ENCODE measurements at places on chromosomes 4 and X.

DNA sequence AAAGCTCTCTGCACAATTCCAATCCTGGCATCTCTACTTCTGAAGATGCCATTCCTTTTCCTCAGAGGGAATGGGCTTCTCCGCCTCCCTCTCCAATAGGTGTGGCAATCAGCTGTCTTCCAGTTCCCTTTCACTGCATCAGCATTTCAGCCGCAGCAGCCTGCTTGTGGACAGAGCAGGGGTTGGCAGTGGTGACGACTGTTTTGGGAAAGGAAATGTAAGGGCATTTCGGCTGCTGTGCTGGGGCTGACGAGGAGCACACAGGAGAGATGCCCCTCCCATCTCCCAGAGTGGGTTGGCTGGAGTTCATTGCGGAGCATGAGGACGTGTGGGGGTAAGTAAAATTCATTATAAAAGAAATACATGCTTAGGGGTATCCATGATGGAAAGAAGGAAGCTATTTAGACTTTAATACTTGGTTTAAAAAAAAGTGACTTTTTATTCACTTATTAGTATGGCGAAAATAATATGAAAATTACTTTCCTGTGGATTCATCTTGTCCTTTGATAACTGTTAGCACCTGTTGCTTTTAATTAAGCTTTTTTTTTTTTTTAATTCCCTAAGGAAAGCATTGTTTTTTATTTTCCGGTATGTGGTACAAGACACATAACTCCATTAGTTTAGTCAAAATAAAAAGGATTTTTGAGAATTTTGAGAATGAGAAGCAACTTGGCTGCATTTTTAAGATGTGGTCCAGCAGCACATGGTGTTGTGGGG, at the start of gene LIMCH1:
LIMCH1 (plus strand) TSS at position 141 of the 717 bp plus-strand sequence. CDS start 67,839 bp downstream, outside the sequence.
- peak; percentile 13 for DNase-seq

DNA sequence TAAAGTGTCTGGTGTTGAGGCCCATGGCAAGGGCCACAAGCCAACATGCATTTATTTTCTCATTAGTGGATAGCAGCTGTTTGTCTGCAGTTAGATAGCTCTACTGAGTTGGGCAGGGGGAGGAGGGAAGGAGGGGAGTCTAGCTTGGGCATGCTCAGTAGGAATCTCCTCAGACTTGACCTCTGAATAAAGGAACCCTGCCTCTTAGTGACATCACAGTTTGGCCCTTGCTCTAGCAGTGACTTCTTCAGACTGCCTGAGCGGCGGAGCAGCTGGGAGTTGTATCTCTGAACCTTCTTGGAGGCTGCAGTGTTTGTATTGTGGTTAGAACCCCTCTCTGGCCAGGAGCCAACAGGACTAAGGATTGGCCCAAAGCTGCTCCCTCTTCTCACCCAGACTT, 57.4 kb downstream of the BCORL1 start:
- DNase-seq: no peak

- DNase-seq: no peak
Measured at GRCh38 chr4:154417373-154417673, 74.3 kb downstream of the DCHS2 start.

DNA sequence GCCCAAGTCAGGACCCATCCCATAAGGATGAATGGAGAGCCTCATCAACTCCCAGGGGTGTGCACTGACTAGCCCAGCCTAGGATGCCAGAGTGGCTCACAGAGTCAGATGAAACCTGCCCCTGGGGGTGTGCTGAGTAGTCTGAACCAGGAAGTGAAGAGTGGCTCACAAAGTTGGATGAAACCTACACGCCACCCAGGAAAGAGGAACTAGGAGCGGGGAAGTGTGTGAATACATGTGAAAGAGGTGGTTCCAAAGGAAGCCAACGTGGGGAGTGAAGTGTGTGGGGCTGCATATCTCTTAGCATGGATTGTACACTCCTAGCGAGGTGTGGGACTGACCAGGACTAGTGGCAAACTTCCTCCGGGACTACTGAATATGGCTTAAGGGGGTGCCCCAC, 902.1 kb upstream of the NDST4 start:
- DNase-seq: no peak

- DNase-seq: no peak
Measured at GRCh38 chr4:182918791-182919302, 1.7 kb upstream of the DCTD start.

DNA sequence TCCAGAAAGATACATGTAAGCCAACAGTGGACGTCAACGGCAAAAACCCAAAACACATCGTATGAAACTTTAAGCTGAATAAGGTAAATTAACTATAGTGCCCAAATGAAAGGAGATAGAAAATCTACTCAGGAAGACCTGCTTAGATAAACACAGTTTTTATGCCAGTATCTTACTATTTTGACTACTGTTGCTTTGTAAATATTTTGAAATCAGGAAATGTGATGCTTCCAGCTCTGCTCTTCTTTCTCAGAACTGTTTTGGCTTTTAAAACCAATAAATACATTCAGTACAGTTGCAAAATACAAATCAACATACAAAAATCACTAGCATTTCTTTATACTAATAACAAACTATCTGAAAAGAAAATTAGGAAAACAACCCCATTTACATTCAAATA, 83.8 kb downstream of the SMARCA5 start:
- no peak for DNase-seq

- DNase-seq: no peak
Measured at GRCh38 chr4:133641191-133641590, 492.1 kb downstream of the PCDH10 start.

DNA sequence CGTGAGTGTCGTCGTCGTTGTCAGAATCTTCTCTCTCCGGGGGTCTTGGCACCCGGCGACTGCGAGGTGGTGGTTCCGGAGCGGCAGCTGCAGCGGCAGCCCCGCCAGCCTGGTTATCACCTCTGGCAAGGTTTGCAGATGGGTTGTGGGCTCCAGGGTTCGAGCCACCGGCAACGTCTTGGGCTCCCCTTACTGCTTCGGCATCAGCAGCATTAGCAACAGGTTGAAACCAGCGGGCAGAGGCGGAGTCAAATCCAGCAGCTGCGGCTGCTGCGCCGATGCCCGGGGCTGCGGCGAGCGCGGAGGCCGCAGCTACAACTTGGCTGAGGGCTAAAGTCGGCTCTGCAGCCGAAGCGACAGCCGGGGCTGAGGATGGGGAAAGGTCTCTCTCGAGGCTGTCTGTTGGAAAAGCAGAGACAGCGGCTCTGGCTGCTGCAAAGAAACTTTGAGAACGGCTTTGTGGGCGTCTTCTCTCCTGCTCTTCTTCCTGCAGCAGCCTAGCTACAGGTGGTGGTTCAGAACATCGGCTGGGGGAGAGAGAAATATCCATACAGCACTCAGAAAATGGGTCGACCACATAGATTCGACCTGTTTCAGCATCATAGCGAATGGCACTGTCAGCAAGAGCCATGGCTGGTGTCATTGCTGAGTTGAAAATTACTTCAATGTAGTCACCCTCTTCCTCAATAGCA, 3.6 kb downstream of the IRS4 start:
- no peak for DNase-seq

- no peak for DNase-seq
Measured at GRCh38 chr4:41269682-41270081, 13.0 kb downstream of the UCHL1 start.

DNA sequence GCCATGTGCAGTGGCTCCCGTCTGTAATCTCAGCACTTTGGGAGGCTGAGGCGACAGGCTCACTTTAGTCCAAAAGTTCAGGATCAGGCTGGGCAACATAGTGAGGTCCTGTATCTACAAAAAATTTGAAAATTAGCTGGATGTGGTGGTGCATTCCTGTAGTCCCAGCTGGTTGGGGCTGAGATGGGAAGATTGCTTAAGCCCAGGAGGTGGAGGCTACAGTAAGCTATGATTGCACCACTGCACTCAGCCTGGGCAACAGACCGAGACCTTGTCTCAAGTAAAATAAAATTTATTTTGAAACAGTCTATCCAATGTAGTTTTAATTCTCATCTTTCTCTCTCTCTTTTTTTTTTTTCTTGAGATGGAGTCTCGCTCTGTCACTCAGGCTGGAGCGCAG, 21.1 kb downstream of the RBM10 start:
- no peak for DNase-seq

DNA sequence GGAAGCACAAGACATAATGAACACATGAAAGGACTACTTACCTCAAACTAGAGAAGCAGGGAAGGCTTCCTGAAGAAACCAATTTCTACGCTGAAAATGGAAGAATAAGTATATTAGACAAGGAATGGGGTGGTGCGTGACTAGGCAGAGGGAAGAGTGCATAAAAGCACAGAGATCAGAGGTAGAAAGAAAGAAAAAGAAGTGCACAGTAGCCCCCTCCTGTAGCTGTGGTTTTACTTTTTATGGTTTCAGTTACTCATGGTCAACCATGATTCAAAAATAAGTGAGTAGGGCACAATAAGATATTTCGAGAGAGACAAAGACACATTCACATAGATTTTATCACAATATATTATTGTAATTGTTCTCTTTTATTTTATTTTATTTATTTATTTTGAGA, 934.5 kb upstream of the INTU start:
- no peak for DNase-seq

GRCh38 chr4:95550115-95550987, 1.6 kb upstream of the UNC5C start:
- DNase-seq: no peak

DNA sequence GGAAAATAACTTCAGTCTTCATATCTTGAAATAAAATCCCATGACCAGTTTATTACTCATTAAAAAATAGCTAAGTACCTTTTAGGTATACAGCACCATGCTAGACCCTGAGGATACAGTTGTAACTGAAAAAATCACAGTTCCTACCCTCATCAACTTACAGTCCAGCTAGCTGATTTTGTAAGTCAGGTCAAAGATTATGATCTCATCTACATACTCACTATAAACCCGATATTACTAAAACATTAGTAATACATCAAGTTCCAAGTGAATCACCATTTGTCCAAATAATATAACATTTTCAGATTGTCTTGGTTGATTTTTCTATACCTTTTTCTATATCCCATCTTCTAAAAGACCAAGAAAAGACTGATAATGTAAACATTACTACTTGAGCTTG, 333.9 kb downstream of the INPP4B start:
- DNase-seq: no peak

DNA sequence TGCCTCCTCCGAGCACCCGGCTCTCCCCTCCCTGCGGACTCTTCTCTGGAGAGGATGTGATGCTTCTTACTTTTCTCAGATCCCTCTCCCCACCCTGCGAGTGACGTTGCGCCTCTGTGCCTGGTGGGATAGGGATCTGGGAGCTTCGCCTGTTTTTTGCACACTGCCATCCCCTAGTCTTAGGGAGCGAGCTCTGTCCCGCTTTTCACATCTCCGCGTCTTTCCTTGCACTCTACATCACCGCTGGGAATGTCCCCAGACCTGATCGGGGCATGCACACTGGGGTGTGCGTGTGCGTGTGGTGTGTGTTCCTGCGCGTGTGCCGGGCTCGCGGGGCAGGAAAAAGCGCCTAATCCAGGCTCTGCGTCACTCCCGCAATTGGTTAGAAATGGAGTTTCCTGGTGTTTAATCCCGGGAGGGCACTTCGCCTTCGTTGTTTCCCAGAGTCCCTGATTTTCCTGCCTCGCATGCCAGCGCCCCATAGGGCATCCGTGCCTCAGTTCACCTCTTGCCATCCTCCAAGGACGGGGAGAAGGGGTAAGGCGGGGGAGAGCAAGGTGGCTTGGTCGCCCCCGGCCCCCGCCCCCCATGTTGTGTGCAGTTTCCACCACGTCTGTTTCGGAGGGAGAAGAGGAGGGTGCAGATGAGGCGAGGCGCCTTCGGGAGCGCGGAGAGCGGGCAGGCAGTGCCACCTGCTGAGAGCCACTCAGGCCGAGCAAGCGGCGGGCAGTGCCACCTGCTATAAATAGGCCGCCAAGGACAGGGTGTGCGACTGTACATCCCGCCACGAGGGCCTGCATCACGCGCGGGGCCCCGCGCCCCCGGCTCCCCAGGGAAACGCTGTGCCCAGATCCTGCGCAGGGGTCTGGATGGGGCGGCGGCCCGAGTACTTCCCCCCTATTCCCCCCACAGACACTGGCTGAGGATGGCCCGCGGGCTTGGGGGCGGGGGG, 759 bp upstream of the TBC1D1 start:
- DNase-seq: peak; percentile 27

GRCh38 chrX:118153270-118153669, 36.7 kb upstream of the KLHL13 start:
- DNase-seq: no peak

GRCh38 chr4:14877246-14878225, 124.7 kb upstream of the CPEB2 start:
- no peak for DNase-seq

DNA sequence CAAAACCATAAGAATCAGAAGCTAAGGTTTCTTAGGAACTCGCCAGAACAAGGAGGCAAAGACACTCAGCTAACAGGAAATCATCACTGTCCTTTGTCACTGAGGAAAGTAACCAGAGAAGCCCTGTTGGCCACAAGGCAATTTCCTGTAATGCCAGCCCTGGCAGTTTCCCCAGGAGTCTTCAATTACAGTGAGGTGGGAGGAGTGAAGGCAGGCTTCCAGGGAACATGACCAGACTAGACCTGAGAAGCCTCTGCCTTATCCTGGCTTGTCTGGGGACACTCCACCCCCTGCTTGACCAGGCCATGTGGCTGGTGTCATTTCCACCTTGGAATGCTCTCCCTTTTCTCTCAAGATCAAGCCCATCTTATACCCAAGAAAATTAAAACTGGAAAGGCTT, 125.3 kb downstream of the COL4A6 start:
- DNase-seq: peak; percentile 22

GRCh38 chrX:102085706-102086105, 39.8 kb upstream of the TCEAL2 start:
- DNase-seq: no peak

DNA sequence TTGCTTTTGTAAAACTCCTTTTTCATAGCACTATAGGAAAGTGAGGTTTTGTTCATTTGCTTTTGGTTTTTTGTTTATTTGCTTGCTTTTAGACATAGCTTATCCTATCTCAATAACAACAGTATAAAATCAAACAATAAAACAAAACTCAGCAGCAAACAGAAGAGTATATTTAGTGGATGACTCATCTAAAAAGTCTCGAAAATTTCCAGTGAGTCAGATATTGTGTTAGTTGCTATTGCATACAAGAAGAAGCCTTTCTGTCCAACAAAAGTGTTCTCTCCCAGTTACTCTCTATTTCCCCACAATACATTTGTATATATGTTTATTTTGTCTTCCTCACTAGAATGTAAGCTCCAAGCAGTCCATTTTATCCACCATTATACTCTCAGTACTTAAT, 36.0 kb upstream of the NPNT start:
- peak; percentile 30 for DNase-seq

GRCh38 chr4:44196796-44197195, 251.8 kb downstream of the KCTD8 start:
- no peak for DNase-seq
